ENCODE measurements at places on chromosomes 6 and 20. TPM values are rescaled to one million over a fixed set of nuclear protein-coding genes. Genes with fewer than 3 reads are reported as not detected.

- H3K4me3 ChIP-seq = no peak overlapping the region
- no peaks in the 10 kb centered on the region for H3K36me3 ChIP-seq
- DNase-seq = no peak
- H3K27ac ChIP-seq = no peak overlapping the region
Observed at GRCh38 chr6:93272896-93273295, 146.5 kb downstream of the EPHA7 start.

DNA sequence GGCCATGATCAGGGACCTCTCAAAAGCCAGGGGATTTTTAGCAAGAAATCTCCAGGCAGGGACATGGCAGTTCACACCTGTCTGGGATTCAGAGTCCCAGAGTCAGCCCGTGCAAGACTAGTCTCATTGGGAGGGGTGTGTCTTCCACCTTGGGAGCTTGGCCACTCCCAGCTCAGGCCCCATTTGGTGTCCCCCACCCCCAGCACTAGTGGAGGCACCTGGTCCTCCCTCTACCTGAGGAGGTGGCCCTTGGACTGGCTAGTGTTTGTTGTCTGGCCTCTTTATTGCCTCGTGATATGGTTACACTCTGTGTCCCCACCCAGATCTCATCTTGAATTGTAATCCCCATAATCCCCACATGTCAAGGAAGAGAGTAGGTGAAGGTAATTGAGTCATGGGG, 140.8 kb upstream of the PHACTR3 start:
- H3K27ac ChIP-seq = no peak overlapping the region
- no peaks in the 10 kb centered on the region for H3K27me3 ChIP-seq
- H3K36me3 ChIP-seq = no peaks in the 10 kb centered on the region
- peaks cover 10% of the 10 kb centered on the region for H3K4me1 ChIP-seq
- H3K4me3 ChIP-seq = no peak overlapping the region

The C6orf15 gene
- polyA plus RNA-seq = not detected

The B3GAT2 gene
- 1.6 TPM for polyA plus RNA-seq

The SNAP25 gene
- polyA plus RNA-seq = 8.0 TPM
